ENCODE measurements at places on chromosomes 6 and 20.

- DNase-seq = no peak
These were observed 85.0 kb upstream of the TOP1 start for GRCh38 chr20:40943591-40943990.

- DNase-seq = no peak
These were observed 100.1 kb downstream of the SMLR1 start for GRCh38 chr6:130927305-130927704.

GRCh38 chr20:50309280-50309763 lies 118.7 kb downstream of the CEBPB start:
- DNase-seq = no peak

DNA sequence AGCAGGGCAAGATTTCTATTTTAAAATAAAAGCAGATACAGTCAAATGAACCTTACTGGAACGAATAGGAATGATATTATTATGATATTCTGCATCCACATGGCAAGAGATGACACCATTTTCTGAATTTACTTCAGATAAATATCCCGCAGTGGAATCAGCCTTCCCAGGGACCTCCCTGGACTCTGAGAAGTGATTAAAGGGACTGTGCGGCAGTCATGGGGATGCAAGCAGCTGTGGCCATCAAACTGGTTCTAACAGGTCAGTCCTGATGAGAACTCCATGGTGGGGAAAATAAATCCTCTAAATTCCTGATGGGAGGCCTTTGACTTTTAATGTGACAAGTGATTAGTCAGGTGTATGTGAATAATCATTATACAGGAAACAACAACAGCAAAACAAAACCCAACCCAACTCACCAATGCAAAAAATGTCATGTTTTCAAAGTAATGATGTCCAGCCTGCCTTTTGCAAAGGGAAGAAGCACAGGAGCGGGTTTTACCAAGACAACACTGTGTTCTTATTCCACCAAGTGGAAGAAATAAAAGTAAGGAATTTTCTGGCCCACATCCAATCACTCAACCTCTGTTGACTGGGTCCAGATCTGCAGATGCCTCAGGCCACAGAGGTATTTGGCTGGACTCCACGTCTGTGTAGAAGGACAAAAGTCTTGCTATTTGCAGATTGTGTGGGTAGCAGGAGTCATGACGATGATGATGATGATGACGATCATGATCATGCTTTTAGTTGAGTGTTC lies 61.9 kb upstream of the CITED2 start:
- DNase-seq = no peak

GRCh38 chr6:143803769-143804568 lies 39.2 kb upstream of the LTV1 start:
- DNase-seq = no peak
